ENCODE measurements at places on chromosomes 11 and 22. TPM values are rescaled to one million over a fixed set of nuclear protein-coding genes. Genes with fewer than 3 reads are reported as not detected.

DNA sequence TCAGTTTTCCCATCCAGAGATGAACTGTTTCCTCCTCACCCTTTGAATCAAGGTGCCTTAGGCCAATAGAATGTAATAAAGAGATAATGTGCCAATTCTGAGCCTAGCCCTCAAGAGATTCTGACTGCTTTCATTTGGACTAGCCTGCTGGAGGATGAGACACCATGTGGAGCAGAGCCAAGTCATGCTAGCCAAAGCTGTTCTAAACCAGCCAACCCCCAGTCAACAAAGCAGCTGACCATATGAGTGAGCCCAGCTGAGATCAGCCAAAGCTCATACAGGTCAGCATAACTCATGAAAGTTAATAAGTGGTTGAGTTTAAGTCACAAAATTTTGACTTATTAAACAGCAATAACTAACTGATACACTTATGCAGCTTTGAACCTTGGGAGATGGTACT, 66.7 kb upstream of the DBX1 start:
- no peak for DNase-seq

DNA sequence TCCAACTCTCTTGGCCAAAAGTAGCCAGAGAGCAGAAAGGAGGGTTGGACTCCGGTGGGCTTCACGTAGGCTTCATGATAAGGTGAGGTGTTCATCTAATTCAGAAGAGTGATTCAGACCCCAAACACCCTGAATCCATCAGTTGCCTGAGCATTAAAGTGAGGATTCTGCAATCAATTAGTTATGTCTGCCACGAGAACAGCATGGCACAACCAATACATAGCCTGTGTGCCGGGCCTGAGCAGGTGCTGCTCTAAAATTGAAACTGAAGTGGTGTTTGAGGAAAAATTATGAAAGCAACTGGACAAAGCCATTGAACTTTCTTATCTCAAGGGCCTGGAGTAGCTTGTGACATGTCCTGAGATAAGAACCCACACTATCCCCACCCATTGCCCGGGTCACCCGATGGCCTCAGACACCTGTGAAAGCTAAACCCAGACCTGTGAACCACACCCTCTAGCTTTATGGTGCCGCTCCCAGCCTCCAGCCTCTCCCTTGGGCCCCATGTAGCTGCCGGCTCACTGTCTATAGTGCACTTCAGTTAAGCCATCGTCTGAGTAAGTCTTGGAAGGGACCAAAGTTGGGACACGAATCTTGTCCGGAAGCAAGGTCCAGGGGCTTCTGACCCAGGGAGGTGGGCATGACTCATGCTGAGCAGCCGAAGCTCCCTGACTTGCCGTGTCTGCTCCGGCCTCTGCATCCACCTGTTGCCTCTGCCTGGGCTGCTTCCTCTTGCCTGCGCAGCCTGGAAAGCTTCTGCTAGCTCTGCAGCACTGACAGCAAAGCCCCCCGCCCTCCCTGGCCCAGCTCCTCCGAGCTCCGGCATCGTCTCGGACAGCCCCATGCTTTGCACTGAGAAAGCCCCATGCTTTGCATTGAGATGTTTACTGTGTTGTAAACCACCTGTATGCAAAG, 5.7 kb upstream of the MYEOV start:
- peak; percentile 77 for DNase-seq

The OR52N4 gene
- not detected for total RNA-seq

The MS4A6E gene
- not detected for total RNA-seq

The GPR83 gene
- total RNA-seq = not detected

DNA sequence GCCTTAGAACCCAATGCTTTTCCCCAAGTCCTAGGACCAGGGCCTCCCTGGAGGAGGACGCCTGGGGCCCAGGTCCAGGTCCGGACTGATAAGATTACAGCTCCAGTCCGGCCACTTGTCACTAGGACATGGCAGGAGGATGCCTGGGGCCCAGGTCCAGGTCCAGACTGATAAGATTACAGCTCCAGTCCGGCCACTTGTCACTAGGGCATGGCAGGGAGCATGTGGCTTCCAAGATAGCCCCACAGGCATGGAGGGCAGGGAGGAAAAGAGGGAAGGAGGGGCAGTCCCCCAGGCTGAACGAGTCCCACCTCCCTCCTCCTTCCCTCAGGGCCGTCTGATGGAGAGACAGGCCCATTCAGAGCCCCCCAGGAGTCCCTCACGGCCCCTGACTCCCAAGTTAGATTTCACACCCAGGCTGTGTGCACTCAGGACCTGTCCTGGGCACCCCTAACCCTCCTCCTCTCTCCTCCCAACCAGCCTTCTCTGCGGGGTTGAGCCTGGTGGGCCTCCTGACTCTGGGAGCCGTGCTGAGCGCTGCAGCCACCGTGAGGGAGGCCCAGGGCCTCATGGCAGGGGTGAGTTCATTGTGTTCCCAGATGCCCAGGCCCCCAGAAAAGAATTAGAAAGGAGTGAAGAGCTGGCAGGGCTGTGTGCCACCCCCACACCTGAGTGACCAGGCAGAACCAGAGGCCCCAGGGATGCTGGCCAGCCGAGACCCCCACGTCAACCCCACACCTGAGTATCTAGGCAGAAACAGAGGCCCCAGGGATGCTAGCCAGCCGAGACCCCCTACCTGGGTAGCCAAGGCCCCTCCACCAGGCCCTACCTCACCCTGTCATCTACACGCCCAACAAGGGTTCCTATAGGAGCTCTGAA, 2.1 kb downstream of the TSPAN32 start:
- DNase-seq = no peak

- DNase-seq = no peak
Measured at GRCh38 chr11:69245041-69245440, 48.9 kb upstream of the MYEOV start.

DNA sequence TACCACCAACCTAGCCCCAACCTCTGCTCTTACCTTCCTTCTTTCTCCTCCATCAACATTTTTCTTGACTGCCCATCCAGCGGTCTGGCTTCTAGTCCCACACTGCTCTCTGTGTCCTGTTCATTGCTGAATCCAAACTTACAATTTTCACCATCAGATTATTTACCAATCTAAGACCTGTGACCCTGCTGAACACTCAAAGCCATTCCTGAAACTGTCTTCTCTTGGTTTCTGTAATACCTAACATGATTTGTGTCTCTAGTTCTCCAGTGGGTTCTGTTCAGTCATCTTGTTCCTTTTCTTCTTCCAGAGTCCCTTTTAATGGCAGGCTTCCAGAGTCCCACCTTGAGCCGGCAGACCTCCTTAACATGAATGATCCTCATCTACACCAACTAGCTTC, 24.1 kb downstream of the RRAS2 start:
- DNase-seq = no peak

The OR5F1 gene
- not detected for total RNA-seq

The SLC7A4 gene
- not detected for total RNA-seq

The OR52A1 gene
- total RNA-seq = not detected

DNA sequence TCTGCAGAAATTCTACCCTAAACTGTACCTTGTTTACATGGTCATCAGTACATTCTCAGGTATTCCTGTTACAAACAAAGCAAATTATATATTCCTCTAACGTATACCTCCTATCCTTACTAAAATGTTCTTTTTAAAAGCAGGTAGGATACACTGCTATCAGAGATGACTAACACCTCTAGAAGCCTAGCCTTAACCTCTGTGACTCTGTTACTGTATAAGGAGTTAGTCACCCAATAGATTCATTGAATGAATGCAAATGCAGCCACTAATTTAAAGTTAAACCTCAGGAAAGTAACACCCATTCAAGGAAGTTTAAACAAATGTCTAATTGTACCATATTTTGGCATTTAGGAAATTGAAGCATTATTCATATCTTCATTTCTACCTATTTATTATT, 82.2 kb downstream of the FCHSD2 start:
- DNase-seq = no peak

- DNase-seq = no peak
Measured at GRCh38 chr11:128579798-128580504, 7.4 kb downstream of the ETS1 start.

The KRTAP5-8 gene
- not detected for total RNA-seq

The OR52R1 gene
- not detected for total RNA-seq

- no peak for DNase-seq
Measured at GRCh38 chr11:92735039-92735438, 234.4 kb upstream of the MTNR1B start.

DNA sequence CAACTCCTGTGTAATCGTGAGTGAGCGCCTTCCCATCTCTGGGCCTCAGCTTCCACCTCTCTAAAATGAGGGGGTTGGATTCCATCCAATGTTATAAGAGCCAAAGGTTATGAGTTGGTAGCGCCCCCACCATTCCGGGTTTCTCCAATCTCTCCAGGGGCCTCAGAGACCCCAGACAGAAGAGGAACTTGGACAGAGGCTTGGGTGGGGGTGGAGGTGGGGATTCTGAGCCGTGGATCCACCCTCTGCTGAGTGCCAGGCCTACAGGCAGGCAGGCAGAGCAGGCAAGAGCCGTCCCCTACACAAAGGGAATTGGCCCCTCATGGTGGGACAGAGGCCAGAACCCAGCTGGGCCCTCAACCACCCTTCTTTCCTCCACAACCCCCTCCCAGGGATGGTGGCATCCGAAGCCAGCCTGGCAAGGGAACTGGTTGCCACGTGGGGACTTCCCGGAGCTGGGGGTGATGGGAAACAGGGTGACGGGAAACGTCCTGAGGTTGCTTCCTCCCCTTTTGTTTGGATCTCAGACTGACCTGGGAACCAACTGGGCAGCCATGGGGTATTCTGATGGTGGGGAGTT, 31.8 kb downstream of the TXN2 start:
- no peak for DNase-seq

DNA sequence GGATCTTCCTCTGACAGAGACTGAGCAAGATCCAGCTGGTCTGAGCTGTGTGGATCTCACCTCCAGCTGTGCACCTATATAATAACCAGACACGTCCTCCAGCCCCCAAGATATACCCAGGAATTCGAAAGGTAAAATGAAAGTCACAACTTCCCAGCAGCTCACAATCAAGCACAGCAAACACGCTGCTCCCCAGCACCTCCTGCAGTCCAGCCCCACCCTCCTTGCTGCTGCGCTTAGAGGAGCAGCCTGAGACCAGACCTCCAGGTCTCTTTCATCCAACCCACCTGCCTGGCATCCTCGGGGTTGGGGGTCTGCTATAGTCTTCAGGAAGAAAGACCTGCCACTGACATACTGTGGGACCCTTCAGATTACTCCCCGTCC, 3.0 kb upstream of the APOL4 start:
- no peak for DNase-seq

The OR6T1 gene
- not detected for total RNA-seq

The GUCY1A2 gene
- 0.07 TPM for total RNA-seq

DNA sequence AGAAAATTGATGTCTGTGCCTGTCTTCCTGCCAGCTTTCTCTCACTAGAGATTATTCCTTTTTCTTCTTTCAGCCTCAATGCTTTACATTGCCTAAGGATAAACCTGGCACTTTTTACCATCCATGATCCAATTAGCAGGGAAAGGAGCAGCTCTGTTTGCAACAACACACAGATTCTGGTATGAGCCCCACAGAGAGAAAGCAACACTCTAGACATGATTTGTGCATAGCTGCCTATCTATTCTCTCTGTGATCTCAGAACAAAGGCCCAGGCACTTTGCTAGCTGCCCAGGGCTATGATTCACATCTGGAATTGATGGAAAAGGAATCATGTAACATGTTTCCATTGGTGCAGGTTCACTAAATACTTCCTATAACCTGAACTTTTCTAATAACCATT, 685.0 kb downstream of the ETS1 start:
- DNase-seq = no peak

The CARD10 gene
- total RNA-seq = 20.4 TPM

The RFPL3 gene
- total RNA-seq = not detected

GRCh38 chr11:43267856-43268580, 43.8 kb upstream of the API5 start:
- DNase-seq = no peak

The MYBPC3 gene
- total RNA-seq = not detected

GRCh38 chr22:27785831-27786230, 15.7 kb downstream of the MN1 start:
- DNase-seq = no peak

The C1QTNF5 gene
- not detected for total RNA-seq

GRCh38 chr11:128391811-128392210, 195.5 kb downstream of the ETS1 start:
- DNase-seq = no peak

The C11orf91 gene
- total RNA-seq = not detected

DNA sequence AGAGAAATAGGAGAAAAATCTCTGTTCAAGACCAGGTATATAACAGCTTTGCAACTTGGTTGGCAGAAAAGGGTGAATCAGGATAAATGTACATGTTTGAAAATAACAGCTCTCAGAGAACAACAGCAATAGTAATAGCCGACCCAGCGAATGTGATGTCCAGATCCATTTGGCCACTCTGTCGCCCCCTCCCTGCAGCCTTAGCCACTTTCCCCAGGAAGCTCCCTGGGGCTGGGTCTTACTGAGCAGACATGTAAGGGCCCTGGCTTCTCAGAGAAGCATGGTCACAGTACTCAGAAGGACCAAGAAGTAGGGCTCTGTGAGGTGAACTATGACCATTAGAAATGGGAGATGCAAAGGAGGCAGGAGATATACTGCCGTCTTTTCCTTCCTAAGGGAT, 154.1 kb upstream of the SNX19 start:
- no peak for DNase-seq

DNA sequence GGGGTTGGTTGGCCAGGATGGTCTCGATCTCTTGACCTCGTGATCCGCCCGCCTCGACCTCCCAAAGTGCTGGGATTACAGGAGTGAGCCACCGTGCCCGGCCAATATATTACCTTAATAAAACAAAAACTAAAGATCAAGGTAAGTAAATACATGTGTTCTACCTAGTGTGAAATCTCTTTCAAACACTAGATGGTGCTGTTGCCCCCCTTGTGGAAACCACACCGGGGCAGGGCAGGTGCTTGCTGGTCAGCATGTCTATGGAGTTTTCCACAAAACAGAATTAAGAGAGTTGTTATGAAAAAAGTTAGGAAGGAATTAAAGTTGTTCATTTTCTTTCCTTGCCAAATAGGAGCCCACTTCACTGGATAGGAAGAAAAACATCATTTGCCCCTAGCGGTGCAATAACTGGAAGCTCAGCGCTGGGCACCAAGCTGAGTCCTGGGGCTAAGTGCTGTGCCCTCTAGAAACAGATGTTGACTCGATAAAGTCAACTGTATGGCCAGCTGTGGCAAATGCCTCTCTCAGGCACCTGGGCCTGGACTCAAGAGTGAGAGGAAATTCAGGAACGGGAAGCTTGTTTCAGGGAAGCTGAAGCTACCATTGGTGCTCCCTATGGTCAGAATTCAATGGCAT, 6.3 kb upstream of the KCNJ5 start:
- peak; percentile 29 for DNase-seq
